Natural killer cell (primary cell): ENCODE measurements at places on chromosomes 11 and 22. TPM values are rescaled to one million over a fixed set of nuclear protein-coding genes. Genes with fewer than 3 reads are reported as not detected.

- no peak overlapping the region for H3K27ac ChIP-seq
- DNase-seq, result no peak
- H3K27me3 ChIP-seq, result no peaks in the 10 kb centered on the region
- H3K4me1 ChIP-seq, result no peaks in the 10 kb centered on the region
- peaks cover 5% of the 10 kb centered on the region for H3K36me3 ChIP-seq
These were observed 29.8 kb downstream of the CHORDC1 start for GRCh38 chr11:90192869-90193582.

DNA sequence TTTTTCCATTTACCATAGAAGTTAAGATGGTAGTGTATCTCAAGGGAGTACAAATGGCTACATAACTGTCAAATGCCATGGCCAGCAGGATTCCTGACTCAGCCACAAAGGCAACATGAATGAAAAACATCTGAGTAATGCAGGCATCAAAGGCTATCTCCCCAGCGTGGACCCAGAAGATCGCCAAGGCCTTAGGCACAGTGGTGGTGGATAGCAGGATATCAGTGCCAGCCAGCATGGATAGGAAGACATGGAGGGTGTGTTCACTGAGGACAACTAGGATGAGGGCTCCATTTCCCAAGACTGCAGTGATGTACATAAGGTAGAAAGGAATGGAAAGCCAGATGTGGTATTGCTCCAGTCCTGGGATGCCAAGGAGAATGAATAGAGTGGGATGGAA lies 18.0 kb downstream of the OR52B2 start:
- no peak overlapping the region for H3K4me3 ChIP-seq
- H3K4me1 ChIP-seq, result no peaks in the 10 kb centered on the region
- H3K27me3 ChIP-seq, result peaks cover 2% of the 10 kb centered on the region
- no peaks in the 10 kb centered on the region for H3K36me3 ChIP-seq
- H3K27ac ChIP-seq, result no peak overlapping the region

Gene MMP27
- not detected for total RNA-seq

Gene KRTAP5-10
- total RNA-seq, result not detected

GRCh38 chr11:82872377-82873150 lies 27.7 kb downstream of the PRCP start:
- peaks cover 2% of the 10 kb centered on the region for H3K4me1 ChIP-seq
- DNase-seq, result no peak
- no peaks in the 10 kb centered on the region for H3K27me3 ChIP-seq
- H3K36me3 ChIP-seq, result no peaks in the 10 kb centered on the region
- H3K27ac ChIP-seq, result no peak overlapping the region

- H3K27ac ChIP-seq, result no peak overlapping the region
- no peak overlapping the region for H3K4me3 ChIP-seq
- no peaks in the 10 kb centered on the region for H3K36me3 ChIP-seq
- peaks cover 4% of the 10 kb centered on the region for H3K27me3 ChIP-seq
These were observed 131.6 kb downstream of the MN1 start for GRCh38 chr22:27669798-27670599.

DNA sequence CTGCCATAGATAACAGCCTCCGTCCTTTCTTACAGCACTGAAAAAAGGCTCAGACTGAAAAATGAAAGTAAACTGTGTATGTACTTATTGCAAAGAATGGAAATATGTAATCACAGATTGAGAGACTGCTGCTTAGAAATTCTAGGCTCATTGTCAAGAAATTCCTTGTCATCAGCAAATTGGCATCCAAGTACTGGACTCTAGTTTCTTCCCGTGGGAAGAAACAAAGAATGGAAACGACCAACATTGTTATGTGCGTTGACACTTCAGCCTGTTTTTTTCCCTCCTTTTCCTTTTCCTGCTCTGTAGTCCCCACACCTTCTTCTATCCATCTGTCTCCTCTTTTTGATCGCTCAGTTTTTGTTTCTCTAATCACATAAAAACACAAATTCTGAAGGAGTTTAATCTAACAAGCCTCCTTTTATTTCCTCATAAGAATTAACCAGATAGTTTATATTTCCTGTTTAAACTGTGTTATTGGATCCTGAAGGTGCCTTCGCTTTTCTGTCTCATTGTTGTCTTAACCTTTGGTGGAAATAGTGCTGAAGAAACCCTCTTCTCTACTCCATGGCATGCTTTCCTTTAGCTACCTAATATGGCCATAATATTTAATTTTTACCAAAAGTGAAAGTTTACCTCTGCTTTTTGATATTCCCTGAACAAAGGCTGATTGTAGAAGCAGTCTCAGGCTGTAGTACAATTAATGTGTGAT lies 20.0 kb upstream of the CASP12 start:
- DNase-seq, result no peak
- peak overlapping the region; percentile 47 for H3K4me3 ChIP-seq
- H3K27me3 ChIP-seq, result no peaks in the 10 kb centered on the region
- H3K36me3 ChIP-seq, result no peaks in the 10 kb centered on the region

- no peaks in the 10 kb centered on the region for H3K36me3 ChIP-seq
- DNase-seq, result no peak
- H3K4me3 ChIP-seq, result no peak overlapping the region
- peaks cover 2% of the 10 kb centered on the region for H3K27me3 ChIP-seq
- no peak overlapping the region for H3K27ac ChIP-seq
These were observed 94.5 kb downstream of the CADM1 start for GRCh38 chr11:115409691-115410220.

Gene TSPAN18
- 2.4 TPM for total RNA-seq

Gene LRP4
- total RNA-seq, result not detected

DNA sequence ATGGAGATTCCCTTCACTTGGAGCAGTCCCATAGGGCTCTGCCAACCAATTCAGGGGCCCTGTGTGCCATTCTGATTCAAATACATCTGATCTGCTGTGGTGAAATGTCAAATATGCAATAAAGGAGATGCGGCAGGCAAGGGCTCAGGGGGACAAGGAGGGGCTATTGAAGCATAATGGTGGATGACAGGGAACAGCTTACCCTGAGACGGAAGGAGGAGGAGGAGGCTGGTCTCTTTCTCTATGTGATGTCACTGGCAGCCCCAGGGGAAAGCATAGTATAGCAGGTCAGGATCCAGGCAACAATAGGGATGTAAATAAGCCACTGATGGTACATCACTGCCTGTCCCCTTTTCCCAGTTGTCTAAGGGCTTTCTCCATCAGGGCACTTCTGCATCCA lies 350.9 kb upstream of the SYN3 start:
- no peaks in the 10 kb centered on the region for H3K4me1 ChIP-seq
- H3K27ac ChIP-seq, result no peak overlapping the region
- no peaks in the 10 kb centered on the region for H3K36me3 ChIP-seq
- H3K27me3 ChIP-seq, result no peaks in the 10 kb centered on the region
- no peak overlapping the region for H3K4me3 ChIP-seq
- no peak for DNase-seq

- no peak overlapping the region for H3K27ac ChIP-seq
- no peaks in the 10 kb centered on the region for H3K27me3 ChIP-seq
- H3K4me1 ChIP-seq, result peaks cover 4% of the 10 kb centered on the region
- H3K4me3 ChIP-seq, result no peak overlapping the region
- no peaks in the 10 kb centered on the region for H3K36me3 ChIP-seq
- DNase-seq, result no peak
These were observed 74.8 kb downstream of the ZNF280B start for GRCh38 chr22:22433770-22434169.

GRCh38 chr11:134366254-134366653 lies 34.5 kb downstream of the GLB1L2 start:
- H3K4me3 ChIP-seq, result no peak overlapping the region
- no peaks in the 10 kb centered on the region for H3K27me3 ChIP-seq
- no peak overlapping the region for H3K27ac ChIP-seq
- no peaks in the 10 kb centered on the region for H3K4me1 ChIP-seq
- DNase-seq, result no peak

DNA sequence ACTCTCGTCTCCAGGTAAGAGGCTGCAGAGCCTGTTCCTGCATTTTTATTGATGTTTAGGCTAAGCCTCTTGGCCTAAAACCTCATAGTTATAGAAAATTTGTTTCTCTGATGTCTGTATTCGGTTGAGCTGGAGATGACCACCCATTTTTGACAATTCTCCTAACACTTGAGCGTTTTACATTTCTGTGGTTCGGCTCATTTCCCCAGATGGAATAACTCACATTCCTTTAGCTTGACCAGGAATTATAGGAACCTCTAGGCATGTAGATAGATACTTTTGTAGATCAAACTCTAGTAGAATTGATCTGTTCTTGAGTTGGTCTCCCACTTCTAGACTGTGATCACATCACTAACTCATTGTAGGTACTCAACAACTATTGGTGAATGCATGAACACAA lies 172.6 kb upstream of the CADM1 start:
- no peaks in the 10 kb centered on the region for H3K36me3 ChIP-seq
- no peak for DNase-seq
- no peak overlapping the region for H3K27ac ChIP-seq
- H3K27me3 ChIP-seq, result no peaks in the 10 kb centered on the region
- no peak overlapping the region for H3K4me3 ChIP-seq
- H3K4me1 ChIP-seq, result no peaks in the 10 kb centered on the region

GRCh38 chr11:60862171-60862570 lies 5.2 kb upstream of the ZP1 start:
- no peaks in the 10 kb centered on the region for H3K27me3 ChIP-seq
- DNase-seq, result no peak
- H3K27ac ChIP-seq, result no peak overlapping the region
- H3K36me3 ChIP-seq, result no peaks in the 10 kb centered on the region

DNA sequence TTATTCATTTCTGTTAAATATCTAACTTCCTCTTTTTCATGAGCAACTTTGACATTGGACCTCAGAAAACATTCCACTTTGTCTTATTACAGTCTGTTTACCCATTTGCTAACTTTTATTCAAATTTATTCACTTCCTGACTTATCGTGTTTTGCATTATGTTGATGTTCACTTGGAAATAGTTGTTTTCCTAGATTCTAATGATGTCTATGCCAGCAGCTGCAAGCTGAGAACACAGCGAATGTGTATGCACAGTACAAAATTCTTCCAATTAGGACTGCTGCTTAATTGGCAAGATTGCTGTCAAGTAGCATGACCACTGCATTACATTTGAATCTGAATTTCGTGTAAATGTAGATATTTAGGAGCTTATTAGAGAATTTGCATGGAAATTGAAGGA lies 61.5 kb upstream of the GRIA4 start:
- no peaks in the 10 kb centered on the region for H3K4me1 ChIP-seq
- no peak overlapping the region for H3K27ac ChIP-seq
- no peaks in the 10 kb centered on the region for H3K36me3 ChIP-seq
- H3K4me3 ChIP-seq, result no peak overlapping the region
- no peak for DNase-seq

Gene CBLIF
- not detected for total RNA-seq

Gene SLC37A4
- 6.5 TPM for total RNA-seq

DNA sequence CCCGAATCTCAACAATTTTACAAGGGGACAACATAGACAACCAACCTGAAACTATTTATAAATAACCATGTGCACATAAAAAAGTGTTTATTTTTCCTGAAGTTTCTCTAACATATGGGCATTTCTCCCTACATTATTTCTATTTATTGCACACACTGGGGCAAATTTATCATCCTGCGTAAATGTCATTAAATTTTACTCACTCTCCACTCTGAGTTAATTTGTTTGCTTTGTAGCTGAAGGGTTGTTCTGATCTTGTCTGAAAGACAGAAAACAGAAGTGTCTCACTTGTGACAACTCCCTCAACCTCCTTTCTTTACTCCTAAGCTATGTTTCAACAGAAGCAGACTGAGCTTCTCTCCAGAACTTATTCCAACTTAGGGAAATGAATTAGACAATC lies 194.2 kb downstream of the HIPK3 start:
- no peaks in the 10 kb centered on the region for H3K4me1 ChIP-seq
- DNase-seq, result no peak
- no peaks in the 10 kb centered on the region for H3K36me3 ChIP-seq
- no peak overlapping the region for H3K27ac ChIP-seq
- H3K27me3 ChIP-seq, result no peaks in the 10 kb centered on the region

GRCh38 chr22:49632199-49633009 lies 195.3 kb downstream of the BRD1 start:
- no peaks in the 10 kb centered on the region for H3K36me3 ChIP-seq
- H3K27ac ChIP-seq, result no peak overlapping the region
- H3K4me3 ChIP-seq, result no peak overlapping the region
- no peaks in the 10 kb centered on the region for H3K27me3 ChIP-seq

- H3K36me3 ChIP-seq, result no peaks in the 10 kb centered on the region
- H3K27ac ChIP-seq, result no peak overlapping the region
- no peaks in the 10 kb centered on the region for H3K27me3 ChIP-seq
- no peaks in the 10 kb centered on the region for H3K4me1 ChIP-seq
- DNase-seq, result no peak
These were observed 2314.9 kb downstream of the LRRC4C start for GRCh38 chr11:39144351-39145130.

Gene INSC
- not detected for total RNA-seq

- H3K4me1 ChIP-seq, result no peaks in the 10 kb centered on the region
- H3K4me3 ChIP-seq, result no peak overlapping the region
- no peaks in the 10 kb centered on the region for H3K27me3 ChIP-seq
- H3K36me3 ChIP-seq, result no peaks in the 10 kb centered on the region
These were observed 20.2 kb upstream of the OR5AK2 start for GRCh38 chr11:56968524-56968923.

DNA sequence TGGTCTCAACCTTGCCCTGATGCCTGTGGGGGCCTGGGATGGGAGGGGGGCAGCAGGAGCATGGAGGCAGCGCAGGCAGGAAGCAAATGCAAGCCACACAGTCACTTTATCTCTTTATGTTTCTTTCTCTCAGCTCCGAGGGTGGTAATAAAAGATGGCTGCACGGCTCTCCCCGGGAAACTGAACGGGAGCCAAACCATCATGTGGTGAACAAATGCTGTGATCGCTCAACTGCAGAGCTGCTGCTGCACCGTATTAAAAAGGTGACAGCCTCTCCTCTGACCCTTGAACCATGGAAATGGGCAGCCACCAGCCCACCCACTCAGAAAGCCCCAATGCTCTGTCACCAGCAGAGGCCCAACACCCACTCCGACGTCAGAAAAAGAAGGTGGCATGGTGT lies 110.0 kb downstream of the TIMP3 start:
- H3K27me3 ChIP-seq, result no peaks in the 10 kb centered on the region
- no peaks in the 10 kb centered on the region for H3K36me3 ChIP-seq
- no peak for DNase-seq

GRCh38 chr11:33778675-33779074 lies 4.4 kb upstream of the FBXO3 start:
- H3K4me3 ChIP-seq, result no peak overlapping the region
- DNase-seq, result no peak
- H3K27ac ChIP-seq, result no peak overlapping the region
- peaks cover 3% of the 10 kb centered on the region for H3K27me3 ChIP-seq
- H3K36me3 ChIP-seq, result no peaks in the 10 kb centered on the region

Gene OR5B12
- not detected for total RNA-seq

- H3K27me3 ChIP-seq, result no peaks in the 10 kb centered on the region
- peaks cover 10% of the 10 kb centered on the region for H3K36me3 ChIP-seq
- H3K4me3 ChIP-seq, result no peak overlapping the region
- no peaks in the 10 kb centered on the region for H3K4me1 ChIP-seq
- no peak overlapping the region for H3K27ac ChIP-seq
- DNase-seq, result no peak
These were observed 39.9 kb downstream of the SERGEF start for GRCh38 chr11:17972987-17973386.

- no peak overlapping the region for H3K4me3 ChIP-seq
- no peak for DNase-seq
- no peaks in the 10 kb centered on the region for H3K36me3 ChIP-seq
- H3K27me3 ChIP-seq, result no peaks in the 10 kb centered on the region
- H3K4me1 ChIP-seq, result no peaks in the 10 kb centered on the region
- no peak overlapping the region for H3K27ac ChIP-seq
These were observed 95.9 kb downstream of the CCDC73 start for GRCh38 chr11:32698579-32698978.

- H3K4me3 ChIP-seq, result no peak overlapping the region
- no peaks in the 10 kb centered on the region for H3K4me1 ChIP-seq
- DNase-seq, result no peak
- H3K27me3 ChIP-seq, result no peaks in the 10 kb centered on the region
These were observed 16.0 kb downstream of the LRRC55 start for GRCh38 chr11:57197762-57198161.
